ENCODE measurements at places on chromosomes 2 and 18. TPM values are rescaled to one million over a fixed set of nuclear protein-coding genes. Genes with fewer than 3 reads are reported as not detected.

DNA sequence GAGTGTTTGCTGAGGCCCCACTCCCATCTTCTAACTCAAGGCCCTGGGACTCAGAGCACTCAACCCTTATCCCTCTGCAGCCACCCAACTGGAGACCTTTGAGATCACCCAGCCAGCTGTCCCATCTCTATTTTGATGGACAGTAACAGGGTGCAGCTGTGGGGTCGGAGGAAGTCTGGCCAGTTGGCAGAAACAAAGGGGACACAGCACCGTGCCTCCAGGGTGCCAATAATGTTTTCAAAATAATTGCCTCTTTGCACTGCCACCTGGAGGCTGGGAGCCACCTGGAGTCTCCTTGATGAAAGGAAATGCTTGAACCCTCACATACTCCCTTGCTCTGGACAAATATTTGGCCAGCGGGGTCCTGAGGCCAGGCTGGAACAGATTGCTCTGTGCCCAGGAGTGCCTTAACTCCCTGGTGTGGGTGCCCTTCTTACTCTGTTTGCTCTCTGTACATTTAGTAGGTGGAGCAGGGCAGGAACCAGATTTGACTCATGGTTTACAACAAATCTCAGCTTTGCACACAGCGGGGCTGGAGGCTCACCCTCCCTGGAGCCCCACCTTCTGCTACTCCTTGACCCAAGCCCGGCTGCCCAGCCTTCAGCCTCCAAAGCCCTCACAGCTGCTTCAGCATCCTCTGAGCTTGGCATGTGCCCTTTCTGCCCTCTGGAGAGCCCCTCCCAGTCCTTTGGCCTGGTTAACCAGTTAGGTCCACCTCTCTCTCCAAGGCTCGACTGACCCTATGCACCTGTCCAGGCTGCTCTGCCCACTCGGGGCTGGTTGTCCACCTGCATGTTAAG, 17.2 kb downstream of the MAL start:
- DNase-seq, result no peak

DNA sequence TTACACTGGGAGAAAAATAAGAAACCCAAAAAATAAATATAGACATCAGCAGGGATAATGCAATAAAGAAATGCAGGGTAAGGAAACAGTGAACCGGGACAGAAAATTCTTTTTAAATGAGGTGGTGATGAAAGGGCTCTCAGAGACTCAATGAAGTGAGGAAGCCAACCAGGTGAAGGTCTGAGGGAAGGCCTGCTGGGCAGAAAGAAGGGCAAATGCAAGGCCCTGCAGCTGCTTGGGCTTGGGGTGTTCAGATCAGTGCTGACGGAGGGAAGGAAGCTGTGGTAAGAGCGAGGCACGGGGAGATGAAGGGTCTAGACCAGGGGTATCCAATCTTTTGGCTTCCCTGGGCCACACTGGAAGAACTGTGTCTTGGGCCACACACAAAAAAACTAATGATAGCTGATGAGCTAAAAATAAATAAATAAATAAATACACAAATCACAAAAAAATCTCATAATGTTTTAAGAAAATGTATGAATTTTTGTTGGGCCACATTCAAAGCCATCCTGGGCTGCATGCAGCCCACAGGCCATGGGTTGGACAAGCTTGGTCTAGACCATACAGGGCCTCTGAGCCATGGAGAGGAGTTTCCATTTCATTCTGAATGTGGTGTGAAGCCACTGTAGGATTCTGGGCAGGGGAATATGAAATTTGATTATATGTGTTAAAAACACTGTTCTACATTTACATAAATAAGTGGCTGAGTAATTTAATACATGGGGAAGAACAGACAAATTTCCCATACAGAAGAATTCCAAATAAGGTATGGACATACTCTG, 96.3 kb upstream of the DNMT3A start:
- DNase-seq, result no peak

DNA sequence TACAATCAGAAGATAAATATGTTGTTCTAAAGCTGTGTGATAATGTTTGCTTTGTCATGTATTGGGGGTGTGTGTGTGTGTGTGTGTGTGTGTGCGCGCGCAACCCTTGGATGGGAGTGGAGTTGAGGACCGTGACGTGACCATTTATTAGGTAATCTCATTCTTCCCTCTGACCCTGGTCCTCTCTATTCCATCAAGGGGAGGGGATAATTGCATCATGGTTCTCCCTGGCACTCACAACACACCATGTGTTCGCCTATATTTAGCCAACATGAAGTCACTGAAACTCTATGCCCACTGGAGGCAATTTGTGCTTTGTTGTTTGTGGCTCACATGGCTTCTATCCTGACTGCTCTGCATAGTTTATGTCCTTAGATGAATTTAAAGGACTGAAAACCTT, 79.8 kb upstream of the LRPPRC start:
- DNase-seq, result no peak

GRCh38 chr18:11096411-11096810, 53.0 kb downstream of the PIEZO2 start:
- DNase-seq, result no peak

DNA sequence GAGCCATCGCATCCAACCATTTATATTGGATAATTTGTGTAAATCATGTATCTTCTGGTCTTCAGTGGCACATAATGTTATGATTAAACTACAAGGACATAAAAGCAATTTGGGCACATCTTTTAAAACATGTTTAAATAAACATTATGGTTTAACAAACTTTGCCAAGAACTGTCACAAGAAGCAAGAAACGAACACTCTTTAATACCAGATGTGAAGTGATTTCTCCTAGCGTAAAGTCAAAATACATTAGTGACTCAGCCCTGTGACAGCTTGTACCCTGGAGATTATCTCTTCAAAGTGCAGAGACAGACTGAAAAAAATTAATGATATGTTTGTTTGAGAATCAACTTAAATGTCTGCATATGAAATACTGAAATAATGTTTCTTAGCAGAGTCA, 39.9 kb downstream of the DSEL start:
- no peak for DNase-seq

GRCh38 chr18:23155537-23155936, 20.3 kb downstream of the CABLES1 start:
- DNase-seq, result no peak

DNA sequence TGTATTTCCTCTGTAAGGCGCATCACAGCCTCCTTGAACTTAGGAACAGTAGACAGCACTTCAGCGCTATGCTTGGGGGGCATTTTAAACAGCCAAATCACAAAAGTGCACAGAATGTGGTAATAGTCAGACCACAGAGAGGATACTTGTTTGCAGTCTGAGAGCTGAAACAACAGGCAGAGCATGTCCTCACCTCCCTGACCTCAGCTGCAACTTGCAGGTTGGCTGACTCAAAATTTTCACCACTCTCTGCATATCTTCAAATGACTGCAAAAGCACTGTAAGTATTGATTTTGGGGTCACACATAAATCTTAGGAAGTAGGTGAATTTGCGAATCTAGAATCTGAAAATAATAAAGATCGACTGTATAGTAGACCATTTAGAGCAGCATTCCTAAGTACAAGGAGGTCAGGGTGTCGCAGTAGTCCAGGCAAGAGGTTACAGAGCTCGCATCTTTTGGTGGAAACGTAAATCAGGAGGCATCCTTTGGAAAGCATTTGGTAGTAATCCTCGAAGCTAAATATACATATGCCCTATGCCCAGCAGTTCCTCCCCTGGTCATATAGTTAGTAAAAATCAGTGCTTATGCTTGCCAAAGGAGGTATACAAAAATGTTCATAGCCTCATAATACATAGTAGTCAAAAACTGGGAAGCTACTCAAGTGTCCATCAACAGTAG, 108.2 kb upstream of the MYCN start:
- DNase-seq, result no peak

The CAVIN2 gene
- 4.4 TPM for total RNA-seq

The IRS1 gene
- 0.72 TPM for total RNA-seq

GRCh38 chr2:107006836-107007235, 120.9 kb upstream of the ST6GAL2 start:
- no peak for DNase-seq

The GPR35 gene
- total RNA-seq, result 0.77 TPM

DNA sequence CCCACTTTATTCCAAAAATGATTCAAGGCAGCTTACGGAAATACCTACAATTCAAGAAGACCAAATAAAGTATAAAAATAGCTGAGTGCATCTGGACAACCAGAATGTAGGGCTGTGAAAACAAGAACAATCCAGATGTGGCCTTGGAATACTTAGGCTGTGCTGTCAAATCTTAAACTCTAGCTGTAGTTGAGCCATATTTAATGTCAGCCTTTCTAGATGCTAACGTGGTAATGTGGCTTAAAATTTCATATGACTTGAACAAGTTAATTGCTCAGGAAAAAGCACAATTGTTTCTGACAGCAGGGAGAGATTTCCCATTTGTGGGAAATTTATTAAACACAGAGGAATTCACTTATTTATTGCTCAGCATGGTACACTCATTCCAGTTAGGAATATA, 14.6 kb upstream of the NAPG start:
- DNase-seq, result no peak
